ENCODE measurements at places on chromosomes 4 and X. TPM values are rescaled to one million over a fixed set of nuclear protein-coding genes. Genes with fewer than 3 reads are reported as not detected.

Gene MAGEA11
- total RNA-seq: 0.09 TPM

Gene FAAH2
- 0.28 TPM for total RNA-seq

Gene AMELX
- total RNA-seq: not detected

Gene SEC24D
- total RNA-seq: 55.8 TPM

Gene HSD17B13
- 0.18 TPM for total RNA-seq

Gene PAPSS1
- total RNA-seq: 41.3 TPM

Gene MAGEC1
- under 0.01 TPM for total RNA-seq

Gene ABCG2
- 1.1 TPM for total RNA-seq

Gene GASK1B
- 168 TPM for total RNA-seq

Gene UXT
- 143 TPM for total RNA-seq

Gene CHRNA9
- total RNA-seq: 0.14 TPM

Gene CXCL3
- 18.5 TPM for total RNA-seq
